K562 (cell line): ENCODE measurements at places on chromosomes 3 and 15. TPM values are rescaled to one million over a fixed set of nuclear protein-coding genes. Genes with fewer than 3 reads are reported as not detected.

Gene PEX5L
- total RNA-seq = not detected in 2 replicates

Gene CATSPER2
- 3.7 and 3.8 TPM in 2 replicates for total RNA-seq

Gene IGSF11
- 1.2 and 1.5 TPM in 2 replicates for total RNA-seq

Gene XCR1
- not detected in 2 replicates for total RNA-seq

Gene CLASP2
- 83.2 and 93.1 TPM in 2 replicates for total RNA-seq

GRCh38 chr3:126621171-126621570 lies 33.8 kb downstream of the TXNRD3 start:
- H3K4me3 ChIP-seq = no peak overlapping the region
- no peaks in the 10 kb centered on the region for H3K36me3 ChIP-seq
- DNase-seq = no peak
- H3K4me1 ChIP-seq = no peaks in the 10 kb centered on the region
- no peak overlapping the region for H3K27ac ChIP-seq
- no peaks in the 10 kb centered on the region for H3K27me3 ChIP-seq

- no peaks in the 10 kb centered on the region for H3K4me1 ChIP-seq
- peaks cover 15% of the 10 kb centered on the region; the same call in 2 of the 3 replicates for H3K36me3 ChIP-seq
- H3K27ac ChIP-seq = no peak overlapping the region
- H3K27me3 ChIP-seq = no peaks in the 10 kb centered on the region
- DNase-seq = no peak
Measured at GRCh38 chr15:72502220-72502809, 28.2 kb downstream of the ARIH1 start.

GRCh38 chr15:29736012-29736743 lies 86.1 kb downstream of the TJP1 start:
- peaks cover 55% of the 10 kb centered on the region for H3K36me3 ChIP-seq
- H3K4me3 ChIP-seq = no peak overlapping the region
- no peaks in the 10 kb centered on the region for H3K27me3 ChIP-seq
- DNase-seq = no peak

DNA sequence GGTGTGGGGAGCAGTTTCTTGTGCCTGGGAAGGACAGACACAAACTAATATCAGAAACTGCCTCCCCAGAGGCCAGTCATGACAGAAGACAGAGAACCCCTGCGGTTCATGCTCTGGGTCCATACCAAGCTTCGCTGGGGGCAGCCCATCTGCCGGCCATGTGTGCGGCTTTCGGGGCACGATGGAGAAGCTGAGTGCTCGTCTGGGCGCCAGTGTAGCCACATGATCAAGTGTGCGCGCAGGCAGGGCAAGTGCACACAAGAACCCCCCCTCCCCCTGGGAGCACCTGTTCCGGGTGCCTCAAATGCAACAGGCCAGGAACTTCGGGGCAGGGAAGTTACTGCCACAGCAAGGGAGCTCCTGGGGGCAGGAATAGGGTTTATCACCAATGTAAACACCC lies 1.8 kb downstream of the ADAMTS17 start:
- 0 out of 3 replicates have a peak, but pooled peaks cover 2% of the 10 kb centered on the region for H3K27me3 ChIP-seq
- H3K4me1 ChIP-seq = no peaks in the 10 kb centered on the region
- H3K27ac ChIP-seq = no peak overlapping the region
- H3K4me3 ChIP-seq = no peak overlapping the region
- no peak for DNase-seq

GRCh38 chr15:66387163-66388042 lies 691 bp downstream of the MAP2K1 start:
- peaks cover 18% of the 10 kb centered on the region; the same call in 1 of the 2 replicates for H3K4me1 ChIP-seq
- peaks cover 26% of the 10 kb centered on the region; the same call in 2 of the 3 replicates for H3K36me3 ChIP-seq
- H3K4me3 ChIP-seq = peak overlapping the region; percentile 86

- no peaks in the 10 kb centered on the region for H3K27me3 ChIP-seq
- H3K36me3 ChIP-seq = no peaks in the 10 kb centered on the region
- DNase-seq = no peak
- H3K27ac ChIP-seq = no peak overlapping the region
Measured at GRCh38 chr3:54900838-54901591, 26.8 kb downstream of the LRTM1 start.

DNA sequence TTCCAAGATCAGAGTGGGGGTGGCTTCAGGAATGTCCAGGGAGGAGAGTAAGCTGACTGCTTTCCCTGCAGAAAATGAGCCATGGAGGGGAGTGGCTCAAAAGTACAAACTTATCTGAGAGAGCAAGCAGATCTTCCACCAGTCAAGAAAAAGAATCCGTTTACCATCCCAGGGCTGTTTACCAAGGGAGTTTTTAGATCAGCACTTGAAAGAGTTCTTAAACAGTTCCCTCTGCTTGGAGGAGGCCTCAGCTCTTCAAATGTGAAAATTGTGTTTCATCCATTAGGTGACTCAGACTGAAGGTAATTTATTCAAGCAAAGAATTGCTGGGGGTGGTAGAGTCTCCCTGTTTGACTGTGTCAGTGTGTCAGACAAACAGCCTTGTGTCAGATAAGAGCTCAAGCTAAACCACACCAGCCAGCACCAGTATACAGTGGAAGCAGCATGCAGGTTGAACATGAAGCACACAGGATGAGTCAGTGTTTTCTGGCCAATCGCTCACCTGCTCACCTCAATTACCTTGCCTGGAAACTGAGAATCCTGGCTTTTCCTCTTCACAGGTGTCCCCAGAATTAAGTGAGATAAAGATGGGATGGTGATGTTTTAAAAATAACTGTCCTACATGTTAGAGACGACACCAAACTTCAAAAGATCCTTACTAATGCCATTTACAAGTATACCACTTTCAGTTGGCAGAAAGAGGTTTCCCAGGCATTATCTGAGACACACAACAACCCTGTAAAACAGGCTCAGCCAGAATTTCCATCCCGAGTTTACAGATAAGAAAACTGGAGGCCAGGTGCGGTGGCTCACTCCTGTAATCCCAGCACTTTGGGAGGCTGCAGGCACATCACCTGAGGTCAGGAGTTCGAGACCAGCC lies 21.7 kb downstream of the SH3BP5 start:
- peak overlapping the region; percentile 77 for H3K27ac ChIP-seq
- DNase-seq = peak; percentile 73
- H3K36me3 ChIP-seq = peaks cover 3% of the 10 kb centered on the region; the same call in 1 of the 3 replicates

- DNase-seq = no peak
- no peaks in the 10 kb centered on the region for H3K27me3 ChIP-seq
- peaks cover 83% of the 10 kb centered on the region; the same call in 2 of the 3 replicates for H3K36me3 ChIP-seq
- H3K27ac ChIP-seq = no peak overlapping the region
Measured at GRCh38 chr15:78925956-78926743, 18.7 kb downstream of the CTSH start.

- DNase-seq = no peak
- no peak overlapping the region for H3K4me3 ChIP-seq
- H3K4me1 ChIP-seq = peaks cover 34% of the 10 kb centered on the region
Measured at GRCh38 chr15:65330934-65331645, 26.6 kb downstream of the RNU5B-1 start.
